ENCODE measurements at places on chromosomes 1 and 21.

DNA sequence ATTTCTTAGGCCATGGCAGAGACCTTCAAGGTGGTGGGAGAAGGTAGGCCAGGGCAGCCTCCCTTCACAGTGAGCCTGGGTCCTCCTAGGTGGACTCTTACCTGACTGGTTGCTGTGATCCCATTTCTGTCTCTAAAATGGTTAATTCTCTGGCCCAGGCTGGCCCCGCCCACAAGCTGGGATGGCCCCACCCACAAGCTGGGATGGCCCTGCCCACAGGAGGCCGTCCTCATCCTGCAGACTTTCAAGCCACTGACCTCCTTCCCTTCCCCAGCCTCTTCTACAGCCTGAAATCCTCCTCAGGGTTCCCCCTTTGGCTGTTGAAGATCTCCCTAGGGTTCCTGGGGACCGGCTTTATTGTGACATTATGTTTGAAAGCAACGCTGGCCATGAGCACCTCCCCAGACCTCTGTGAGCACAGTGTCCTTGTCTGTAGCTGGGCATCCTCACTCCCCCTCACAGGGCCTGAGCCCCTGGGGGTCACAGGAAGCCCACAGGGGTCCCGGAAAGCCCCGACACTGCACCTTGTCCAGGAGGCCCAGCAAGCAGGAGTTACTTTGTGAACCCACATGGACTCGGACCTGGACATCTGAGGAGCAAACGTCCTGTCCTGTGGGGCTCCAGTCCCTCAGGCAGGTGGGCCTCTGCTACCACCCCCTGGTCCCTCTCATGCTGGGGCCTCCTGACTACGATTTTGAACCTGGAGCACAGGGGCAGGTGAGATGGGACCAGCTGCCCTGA lies 621.7 kb downstream of the MATN1 start:
- no peak for DNase-seq

- DNase-seq: peak; percentile 82
These were observed 10.4 kb downstream of the TDRKH start for GRCh38 chr1:151779852-151780251.

GRCh38 chr21:9738527-9738926 lies 782.9 kb upstream of the TPTE start:
- no peak for DNase-seq

GRCh38 chr1:33151116-33151515 lies 30.7 kb downstream of the TRIM62 start:
- no peak for DNase-seq

DNA sequence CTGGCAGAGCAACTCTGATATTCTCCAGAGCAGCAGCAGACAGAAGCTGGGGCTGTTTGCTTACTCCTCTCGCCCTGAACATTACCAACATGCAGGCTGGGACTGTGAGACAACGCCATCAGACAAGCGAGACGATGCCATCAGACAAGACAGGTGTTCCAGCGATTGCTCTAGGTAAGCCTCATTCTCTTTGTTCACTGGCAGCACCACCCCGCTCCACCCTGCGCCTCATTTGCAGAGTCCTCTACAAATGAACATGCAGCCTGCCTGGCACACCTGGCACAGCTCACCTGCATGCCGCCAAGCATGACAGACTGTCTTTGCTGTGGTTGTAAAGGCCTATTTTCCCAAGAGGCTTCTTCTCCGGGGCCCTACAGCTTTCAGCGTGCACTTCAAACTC lies 346.2 kb downstream of the SMYD3 start:
- DNase-seq: no peak

GRCh38 chr1:54814126-54814498 lies 13.0 kb upstream of the TTC22 start:
- DNase-seq: no peak

- no peak for DNase-seq
These were observed 267.8 kb upstream of the RUNX1 start for GRCh38 chr21:35316933-35317332.

- peak; percentile 51 for DNase-seq
These were observed 52.2 kb downstream of the SMYD2 start for GRCh38 chr1:214332946-214333798.

DNA sequence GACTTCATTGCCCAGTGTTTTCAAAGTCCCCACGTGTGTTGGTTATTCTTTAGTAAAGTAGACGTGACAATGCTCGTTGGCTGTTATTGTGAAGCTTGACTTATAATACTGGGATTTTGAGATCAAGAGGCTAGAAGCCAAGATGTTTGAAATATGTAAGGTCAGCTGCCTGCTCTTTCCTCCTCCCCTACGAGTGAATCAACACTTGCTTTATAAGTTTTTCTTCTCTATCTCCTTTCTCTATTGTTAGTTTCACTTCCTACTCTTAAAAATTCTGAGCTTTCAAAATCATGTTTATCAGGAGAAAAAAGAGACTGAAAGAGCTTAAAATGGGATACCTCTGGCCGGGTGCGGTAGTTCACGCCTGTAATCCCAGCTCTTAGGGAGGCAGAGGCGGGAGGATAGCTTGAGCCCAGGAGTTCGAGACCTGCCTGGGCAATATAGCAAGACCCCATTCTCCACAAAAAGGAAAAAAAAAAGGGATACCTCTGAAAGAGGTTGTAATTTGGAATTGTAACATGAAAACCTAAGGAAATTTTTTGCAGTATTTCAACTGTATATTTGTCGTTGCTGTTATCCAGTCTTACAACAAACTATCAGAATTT lies 72.0 kb downstream of the EPB41 start:
- DNase-seq: no peak
